ENCODE measurements at places on chromosomes 11 and 22. TPM values are rescaled to one million over a fixed set of nuclear protein-coding genes. Genes with fewer than 3 reads are reported as not detected.

Gene SPON1
- 0.45 TPM for polyA plus RNA-seq

Gene C11orf87
- polyA plus RNA-seq = not detected

Gene HIRA
- polyA plus RNA-seq = 4.9 TPM

Gene SGSM1
- 0.43 TPM for polyA plus RNA-seq

Gene POU2AF3
- not detected for polyA plus RNA-seq

DNA sequence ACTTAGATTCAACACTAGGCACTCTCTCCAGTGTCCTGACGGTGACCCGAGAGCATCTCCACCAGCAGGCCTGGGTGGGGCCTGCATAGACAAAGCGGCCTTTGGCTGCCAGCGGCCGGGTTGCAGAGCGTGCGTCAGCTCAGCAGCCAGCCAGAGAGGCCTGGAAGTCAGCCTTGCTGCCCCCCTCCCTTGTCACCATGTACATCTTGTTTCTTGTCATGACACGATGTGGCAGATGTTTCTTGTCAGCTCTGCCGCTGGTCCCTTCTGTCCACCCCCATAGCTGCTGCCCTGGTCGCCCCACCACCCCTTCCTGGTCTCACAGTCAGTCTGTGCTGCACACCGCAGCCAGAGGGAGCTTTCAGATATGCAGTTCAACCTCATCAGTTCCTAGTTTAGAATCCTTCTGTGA, 33.1 kb upstream of the CBX7 start:
- no peaks in the 10 kb centered on the region for H3K36me3 ChIP-seq
- H3K4me3 ChIP-seq = no peak overlapping the region
- H3K27me3 ChIP-seq = no peaks in the 10 kb centered on the region

DNA sequence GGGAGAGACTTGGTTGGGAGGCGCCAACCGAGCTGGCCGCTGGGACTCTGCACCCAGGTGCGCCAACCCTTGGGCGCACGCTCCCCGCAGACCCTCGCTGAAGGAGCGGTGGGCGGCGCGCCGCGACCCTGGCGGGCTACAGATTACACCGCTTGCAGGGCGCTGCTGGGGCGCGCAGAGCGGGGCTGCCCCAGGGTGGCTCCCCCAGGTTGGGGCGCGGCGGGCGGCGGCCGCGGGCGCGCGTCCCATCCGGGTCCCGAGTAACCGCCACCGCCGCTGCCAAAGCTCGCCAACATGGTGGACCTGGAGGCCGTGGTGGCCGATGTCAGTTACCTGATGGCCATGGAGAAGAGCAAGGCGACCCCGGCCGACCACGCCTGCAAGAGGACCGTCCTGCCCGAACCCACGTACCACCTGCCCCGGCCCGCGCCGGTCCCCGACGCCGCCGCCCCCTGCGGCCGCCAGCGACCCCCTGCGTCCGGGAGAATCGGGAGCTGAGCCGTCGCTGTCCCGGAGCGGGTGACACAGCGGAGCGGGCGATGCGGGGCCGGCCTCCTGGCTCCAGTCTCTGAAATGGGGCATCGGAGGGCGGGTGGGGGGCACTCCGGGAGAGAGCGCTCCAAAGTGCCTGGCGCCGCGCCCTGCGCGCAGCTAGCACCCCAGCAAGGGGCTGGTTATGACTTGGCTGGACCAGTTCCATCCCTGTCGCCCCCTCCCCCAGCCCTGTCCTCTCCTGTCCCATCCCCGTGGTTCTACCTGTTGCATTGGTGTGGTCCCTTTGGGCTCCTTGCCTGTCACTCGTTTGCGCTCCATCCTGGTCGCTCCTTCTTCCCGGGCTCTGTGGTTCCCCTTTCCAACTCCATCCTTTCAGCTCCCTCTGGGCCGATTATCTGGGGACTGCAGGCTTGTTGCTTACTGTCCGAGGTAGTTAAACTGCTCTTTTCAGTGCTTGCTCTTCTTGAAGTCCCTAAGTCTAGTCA, 143.3 kb upstream of the GRK3 start:
- H3K36me3 ChIP-seq = no peaks in the 10 kb centered on the region
- H3K4me1 ChIP-seq = peaks cover 22% of the 10 kb centered on the region
- H3K27me3 ChIP-seq = peaks cover 4% of the 10 kb centered on the region

DNA sequence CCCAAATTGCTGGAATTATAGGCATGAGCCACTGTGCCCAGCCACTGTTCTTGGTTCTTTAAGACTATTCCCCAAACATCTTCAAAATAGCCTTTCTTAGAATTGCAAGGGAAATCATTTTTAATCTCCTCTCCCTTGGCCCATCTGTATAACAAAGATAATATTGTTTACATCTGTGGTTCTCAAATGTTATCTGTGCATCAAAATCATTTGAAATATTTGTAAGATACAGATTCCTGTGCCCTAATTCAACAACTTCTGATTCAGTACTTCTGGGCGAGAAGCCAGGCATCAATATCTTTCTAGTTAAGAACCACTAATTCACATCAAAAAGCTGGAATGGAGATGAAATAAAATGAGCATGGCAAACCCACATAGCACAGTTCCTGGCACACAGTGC, 83.0 kb downstream of the TMPRSS5 start:
- H3K4me1 ChIP-seq = no peaks in the 10 kb centered on the region
- H3K4me3 ChIP-seq = no peak overlapping the region
- no peak for DNase-seq
- H3K36me3 ChIP-seq = no peaks in the 10 kb centered on the region
- no peaks in the 10 kb centered on the region for H3K27me3 ChIP-seq
- H3K27ac ChIP-seq = no peak overlapping the region

GRCh38 chr11:104134745-104135144, 29.2 kb downstream of the PDGFD start:
- DNase-seq = no peak
- H3K36me3 ChIP-seq = no peaks in the 10 kb centered on the region
- no peaks in the 10 kb centered on the region for H3K27me3 ChIP-seq
- H3K27ac ChIP-seq = no peak overlapping the region

- no peak overlapping the region for H3K27ac ChIP-seq
- DNase-seq = no peak
- H3K4me1 ChIP-seq = no peaks in the 10 kb centered on the region
- no peaks in the 10 kb centered on the region for H3K36me3 ChIP-seq
- H3K27me3 ChIP-seq = no peaks in the 10 kb centered on the region
- H3K4me3 ChIP-seq = no peak overlapping the region
Observed at GRCh38 chr22:20221421-20222340, 46.4 kb downstream of the RTN4R start.

GRCh38 chr22:37304595-37305343, 22.5 kb downstream of the CYTH4 start:
- DNase-seq = no peak
- H3K4me1 ChIP-seq = peaks cover 63% of the 10 kb centered on the region
- H3K27me3 ChIP-seq = no peaks in the 10 kb centered on the region

GRCh38 chr22:31127181-31127772, 4.5 kb downstream of the INPP5J start:
- H3K36me3 ChIP-seq = no peaks in the 10 kb centered on the region
- H3K27me3 ChIP-seq = no peaks in the 10 kb centered on the region
- no peak overlapping the region for H3K4me3 ChIP-seq
- H3K27ac ChIP-seq = no peak overlapping the region
- no peak for DNase-seq

DNA sequence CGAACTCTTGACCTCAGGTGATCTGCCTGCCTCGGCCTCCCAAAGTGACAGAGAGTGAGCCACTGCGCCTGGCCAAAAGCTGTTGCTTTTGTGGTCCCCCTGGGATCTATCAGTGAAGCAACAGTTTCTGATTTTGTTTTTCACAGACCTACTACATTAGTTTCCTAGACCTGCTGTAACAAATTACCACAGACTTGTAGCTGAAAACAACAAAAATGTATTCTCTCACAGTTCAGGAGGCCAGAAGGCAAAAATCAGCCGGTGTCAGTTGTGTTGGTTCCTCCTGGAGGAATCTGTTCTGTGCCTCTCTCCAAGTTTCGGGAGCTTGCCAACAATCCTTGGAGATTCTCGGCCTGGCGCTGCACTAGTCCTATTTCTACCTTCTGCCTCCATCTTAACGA, 8.5 kb upstream of the SLC35C1 start:
- no peaks in the 10 kb centered on the region for H3K4me1 ChIP-seq
- H3K36me3 ChIP-seq = no peaks in the 10 kb centered on the region
- H3K27ac ChIP-seq = no peak overlapping the region
- no peaks in the 10 kb centered on the region for H3K27me3 ChIP-seq
- H3K4me3 ChIP-seq = no peak overlapping the region
- DNase-seq = no peak

Measured in naive thymus-derived CD4-positive, alpha-beta T cell (primary cell).